ENCODE measurements at places on chromosomes 2 and 18.

GRCh38 chr2:99651930-99652670 is 162.3 kb upstream of the REV1 start:
- DNase-seq, result no peak

- DNase-seq, result no peak
Observed at GRCh38 chr18:78080761-78081160, 831.1 kb downstream of the GALR1 start.

- DNase-seq, result no peak
Observed at GRCh38 chr18:42229211-42230210, 274.5 kb downstream of the PIK3C3 start.

GRCh38 chr2:11773111-11773510 is 26.7 kb downstream of the LPIN1 start:
- DNase-seq, result no peak

GRCh38 chr2:239156516-239157265 is 244.1 kb downstream of the HDAC4 start:
- no peak for DNase-seq

- no peak for DNase-seq
Observed at GRCh38 chr2:121184248-121184862, 100.6 kb downstream of the TFCP2L1 start.

- no peak for DNase-seq
Observed at GRCh38 chr2:168499500-168499899, 43.4 kb downstream of the CERS6 start.

DNA sequence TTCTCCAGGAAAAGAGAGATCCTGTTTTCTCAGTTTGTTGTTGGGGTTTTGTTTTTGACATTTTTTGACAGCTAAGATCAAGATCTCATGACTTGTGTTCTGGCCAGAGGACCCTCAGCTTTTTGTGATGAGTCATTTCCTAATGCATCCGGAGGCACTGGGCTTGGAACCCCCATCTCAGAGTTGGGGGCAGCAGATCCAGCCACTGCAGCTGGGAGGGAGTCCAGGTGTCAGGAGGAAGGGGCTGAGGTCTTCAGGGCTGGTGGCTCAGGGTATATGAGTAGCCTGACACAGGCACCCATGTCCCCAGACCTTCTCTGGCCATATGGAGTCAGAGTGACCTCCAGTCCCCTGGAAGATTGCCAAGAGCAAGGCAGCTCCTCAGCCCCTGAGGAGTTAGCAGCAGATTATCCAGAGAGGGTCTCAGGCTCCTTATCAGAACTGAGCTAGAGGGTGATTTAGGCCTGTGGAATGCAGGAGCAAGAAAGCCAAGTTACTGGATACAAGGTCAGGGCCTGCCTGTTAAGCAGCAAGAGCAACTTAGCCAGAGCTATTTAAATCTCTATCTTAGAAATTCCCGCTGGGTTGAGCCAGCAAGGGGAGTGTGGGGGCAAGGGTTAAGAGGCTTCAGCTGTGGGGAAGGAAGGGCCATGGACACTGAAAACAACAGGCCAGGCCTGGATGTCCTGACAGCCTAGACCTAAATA is 62.4 kb downstream of the TANC1 start:
- no peak for DNase-seq

- no peak for DNase-seq
Observed at GRCh38 chr2:19933351-19933981, 31.7 kb upstream of the TTC32 start.

- no peak for DNase-seq
Observed at GRCh38 chr18:27707201-27707600, 469.7 kb downstream of the CDH2 start.

GRCh38 chr2:28486526-28486925 is 9.3 kb upstream of the PLB1 start:
- no peak for DNase-seq

DNA sequence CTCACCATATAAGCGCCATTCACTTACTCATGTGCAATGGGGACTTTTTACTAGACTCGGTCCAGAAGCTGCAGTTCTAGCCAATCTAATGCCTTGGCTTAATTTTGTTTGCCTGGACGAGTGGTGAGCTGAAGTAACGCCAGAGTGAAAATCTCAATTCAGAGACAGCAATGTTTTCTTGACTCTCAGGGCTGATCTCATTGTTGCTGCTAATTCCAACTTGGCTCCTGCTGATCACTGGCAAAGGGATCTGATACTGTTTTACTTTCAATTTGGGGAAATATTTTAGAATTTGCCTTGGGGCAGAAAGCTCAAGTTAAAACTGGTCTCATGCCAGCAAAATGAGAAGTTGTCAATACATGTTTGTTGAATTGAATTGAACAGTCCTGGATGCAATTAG is 906.6 kb upstream of the CDH2 start:
- no peak for DNase-seq
